CD4-positive, alpha-beta T cell (primary cell): ENCODE measurements at places on chromosomes 7 and 10.

DNA sequence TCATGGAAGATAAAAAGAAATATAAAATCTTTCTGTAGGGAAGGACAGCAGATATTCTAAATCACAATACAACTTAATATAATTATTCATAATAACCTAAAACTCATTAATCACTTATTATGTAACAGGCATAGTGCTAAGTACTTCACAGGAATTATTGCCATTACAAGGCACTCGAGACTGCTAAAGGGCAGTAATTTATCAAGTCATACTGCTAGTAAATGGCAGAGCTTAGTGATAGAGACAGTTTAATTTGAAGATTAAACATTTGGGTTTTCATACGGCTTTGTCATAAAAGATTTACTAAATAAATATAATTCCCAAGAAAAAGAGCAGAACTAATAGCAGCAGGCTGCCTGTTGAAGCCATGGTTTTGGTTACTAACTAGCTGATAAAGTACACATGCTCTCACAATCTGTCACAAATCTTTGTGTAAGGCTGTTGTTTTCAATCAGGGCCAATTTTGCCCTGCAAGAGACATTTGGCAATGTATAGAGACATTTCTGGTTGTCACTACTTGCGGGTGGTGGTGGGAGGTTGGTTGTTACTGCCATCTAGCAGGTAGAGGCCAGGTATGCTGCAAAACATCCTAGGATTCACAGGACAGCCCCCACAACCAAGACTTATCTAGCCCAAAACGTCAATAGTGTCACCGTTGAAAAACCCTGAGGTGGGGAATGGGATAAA, 233.3 kb upstream of the CACNA2D1 start:
- no peak for DNase-seq

- DNase-seq = no peak
These were observed 31.6 kb downstream of the IL15RA start for GRCh38 chr10:5945561-5946418.

DNA sequence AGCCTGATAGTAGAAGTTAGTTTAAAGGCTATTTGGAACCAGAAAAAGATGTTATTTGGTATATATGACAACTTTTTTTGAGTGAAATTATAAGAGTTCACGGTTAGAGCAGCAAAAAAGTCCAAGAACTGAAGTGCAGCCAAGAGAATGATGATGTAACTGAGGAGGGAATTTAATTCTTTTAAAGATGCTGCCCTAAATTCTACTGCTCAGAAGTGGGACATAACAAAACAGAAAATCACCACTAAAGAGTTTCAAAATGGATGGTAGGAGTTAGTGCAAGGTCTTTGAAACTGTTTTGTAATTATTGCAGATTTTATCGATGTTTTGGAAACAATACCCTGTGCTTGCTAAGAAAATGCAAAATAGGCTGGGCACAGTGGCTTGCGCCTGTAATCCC, 6.5 kb downstream of the SAMD8 start:
- no peak for DNase-seq

GRCh38 chr7:75928568-75928914, 13.6 kb downstream of the POR start:
- DNase-seq = peak; percentile 22

- DNase-seq = no peak
These were observed 199.4 kb downstream of the USP6NL start for GRCh38 chr10:11411926-11412545.

DNA sequence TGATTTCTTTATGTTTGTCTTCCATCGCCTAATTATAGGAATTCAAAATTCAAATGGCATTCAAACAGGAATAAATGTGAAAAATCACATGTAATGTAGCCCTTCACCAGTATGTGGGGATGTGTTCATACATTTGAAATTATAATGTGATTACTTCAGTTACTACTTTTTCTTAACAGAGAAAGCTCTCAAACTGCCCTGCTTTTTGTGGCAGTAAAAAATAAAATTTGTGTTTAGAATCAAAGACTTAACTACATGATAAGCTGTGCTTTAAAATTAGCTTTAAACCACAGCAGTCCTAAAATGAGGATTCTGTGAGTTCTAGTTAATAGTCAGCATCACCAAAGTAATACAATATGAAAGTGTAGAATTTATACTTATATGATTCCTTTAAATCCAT, 7.8 kb upstream of the HERC4 start:
- no peak for DNase-seq

DNA sequence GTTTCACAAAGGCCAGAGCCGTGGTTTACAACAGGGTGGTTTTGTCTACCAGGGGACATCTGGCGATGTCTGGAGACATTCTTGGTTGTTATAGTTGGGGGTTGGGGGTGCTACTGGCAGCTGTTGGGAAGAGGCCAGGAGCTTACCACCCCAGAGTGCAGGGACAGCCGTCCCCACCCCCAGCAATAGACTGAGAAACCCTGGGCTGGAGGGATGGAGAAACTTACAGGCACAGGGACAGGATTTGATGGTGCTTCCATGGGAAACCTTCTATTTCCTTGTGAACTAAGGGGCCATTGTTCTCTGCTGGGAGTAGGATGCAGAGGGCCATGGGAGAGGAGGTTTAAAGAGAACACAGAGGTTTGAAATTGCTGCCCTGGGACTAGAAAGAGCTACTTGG, 10.9 kb downstream of the ADCK2 start:
- DNase-seq = no peak

DNA sequence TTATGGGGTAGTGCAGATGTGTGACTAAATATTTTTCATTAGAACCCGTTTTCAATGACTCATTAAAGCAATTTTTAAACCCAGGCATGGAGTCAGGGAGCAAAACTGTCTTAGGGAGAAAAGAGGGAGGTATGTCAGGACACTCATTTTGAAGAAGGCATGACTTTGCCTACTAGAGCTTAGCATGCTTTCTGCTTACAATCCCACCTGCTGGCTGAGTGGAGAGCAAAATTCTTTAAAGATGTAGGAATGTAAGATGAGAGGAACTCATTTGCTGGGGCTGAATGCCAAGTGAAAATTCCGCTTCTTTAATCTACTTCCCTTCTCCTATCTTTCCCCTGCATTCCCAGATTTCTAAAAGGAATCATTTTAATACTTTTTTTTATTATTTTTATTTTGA, 232.6 kb downstream of the GALNT17 start:
- DNase-seq = no peak

GRCh38 chr10:49204119-49204518, 15.9 kb upstream of the TMEM273 start:
- no peak for DNase-seq

GRCh38 chr10:1643161-1643907, 94.0 kb downstream of the ADARB2 start:
- no peak for DNase-seq

- DNase-seq = no peak
These were observed 18.0 kb upstream of the STN1 start for GRCh38 chr10:103936022-103936421.

- no peak for DNase-seq
These were observed 29.8 kb downstream of the PRR15 start for GRCh38 chr7:29593459-29593858.
